ENCODE measurements at places on chromosomes 7 and 10.

DNA sequence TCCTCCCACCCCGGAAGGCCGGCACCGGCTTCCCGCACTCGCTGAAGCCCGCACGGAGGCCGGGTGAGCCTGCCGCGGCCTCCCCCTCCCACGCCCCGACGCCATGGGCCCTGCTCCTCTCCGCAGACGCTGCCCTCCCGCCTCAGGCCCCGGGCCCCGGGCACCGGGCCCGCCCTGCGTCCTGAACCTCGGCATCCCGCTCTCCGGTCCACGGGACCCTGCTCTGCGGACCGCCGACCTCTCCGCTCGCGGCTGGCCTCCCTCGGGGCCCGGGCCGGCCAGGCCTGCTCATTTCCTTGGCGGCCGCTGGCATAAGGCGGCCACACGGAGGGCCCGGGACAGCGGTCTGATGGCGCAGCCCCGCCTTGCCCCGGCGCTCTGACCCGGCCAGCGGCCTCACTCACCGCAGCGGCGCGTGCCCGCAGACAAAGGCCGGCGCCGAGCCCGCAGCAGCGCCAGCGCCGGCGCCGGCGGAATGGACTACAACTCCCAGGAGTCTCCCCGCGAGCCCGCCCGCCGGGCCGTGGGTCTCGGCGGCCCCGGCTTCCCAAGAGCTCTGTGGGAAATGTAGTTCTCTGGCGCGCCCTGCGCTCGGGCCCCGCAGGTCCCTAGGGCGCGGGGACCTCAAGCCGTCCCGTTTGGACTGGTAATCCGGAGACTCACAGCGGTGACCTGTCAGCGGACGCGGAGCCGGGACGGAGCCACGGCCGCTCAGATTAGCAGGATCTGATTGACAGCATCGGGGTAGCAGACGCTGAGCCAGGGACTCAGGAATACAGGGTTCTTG, at the start of gene ZNF32:
Gene ZNF32, minus strand, starts transcription at position 484 of the 787 bp plus-strand sequence. CDS start 2,748 bp downstream, outside the sequence.
- DNase-seq = peak; percentile 83

- no peak for DNase-seq
Measured at GRCh38 chr10:639001-639750, 50.3 kb downstream of the DIP2C start.

GRCh38 chr10:71635251-71635866, 84.2 kb downstream of the C10orf105 start:
- DNase-seq = no peak

DNA sequence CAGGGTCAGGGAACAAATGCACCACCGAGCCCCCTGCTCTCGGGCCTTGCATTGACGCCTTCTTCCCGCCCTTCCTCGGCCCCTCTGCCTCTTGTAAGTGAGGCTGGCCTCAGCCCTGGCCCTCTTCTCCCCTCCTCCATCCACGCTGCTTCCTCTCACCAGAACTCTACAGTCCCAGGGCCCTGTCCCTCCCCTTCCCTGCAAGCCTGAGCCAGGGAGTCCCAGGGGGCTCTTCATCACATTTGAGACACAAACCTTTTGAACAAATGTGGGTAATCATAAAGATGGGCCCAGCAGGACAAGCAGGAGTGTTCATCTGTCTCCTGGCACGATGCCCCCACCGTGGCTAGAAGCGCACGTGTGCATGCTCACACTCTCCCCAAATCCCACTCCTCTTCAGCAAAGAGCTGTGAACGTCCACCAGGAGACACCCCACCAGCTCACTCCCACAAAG, 57.7 kb downstream of the SLIT1 start:
- no peak for DNase-seq

DNA sequence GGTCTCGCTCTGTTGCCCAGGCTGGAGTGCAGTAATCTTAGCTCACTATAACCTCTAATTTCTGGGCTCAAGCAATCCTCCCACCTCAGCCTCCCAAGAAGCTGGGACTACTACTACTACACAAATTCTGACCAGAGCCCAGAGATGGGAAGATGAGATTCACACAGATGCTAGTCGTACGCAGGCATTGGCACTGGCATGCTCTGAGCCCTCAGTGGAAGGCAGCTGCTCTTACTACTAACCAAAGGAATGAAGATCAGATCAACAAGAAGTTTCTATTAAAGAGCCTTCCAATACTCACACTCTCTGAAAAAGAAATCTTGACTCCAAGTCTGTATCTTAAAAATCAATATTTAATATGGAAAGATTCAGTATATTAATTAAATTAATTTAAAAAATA, 10.7 kb downstream of the GDF2 start:
- DNase-seq = no peak

DNA sequence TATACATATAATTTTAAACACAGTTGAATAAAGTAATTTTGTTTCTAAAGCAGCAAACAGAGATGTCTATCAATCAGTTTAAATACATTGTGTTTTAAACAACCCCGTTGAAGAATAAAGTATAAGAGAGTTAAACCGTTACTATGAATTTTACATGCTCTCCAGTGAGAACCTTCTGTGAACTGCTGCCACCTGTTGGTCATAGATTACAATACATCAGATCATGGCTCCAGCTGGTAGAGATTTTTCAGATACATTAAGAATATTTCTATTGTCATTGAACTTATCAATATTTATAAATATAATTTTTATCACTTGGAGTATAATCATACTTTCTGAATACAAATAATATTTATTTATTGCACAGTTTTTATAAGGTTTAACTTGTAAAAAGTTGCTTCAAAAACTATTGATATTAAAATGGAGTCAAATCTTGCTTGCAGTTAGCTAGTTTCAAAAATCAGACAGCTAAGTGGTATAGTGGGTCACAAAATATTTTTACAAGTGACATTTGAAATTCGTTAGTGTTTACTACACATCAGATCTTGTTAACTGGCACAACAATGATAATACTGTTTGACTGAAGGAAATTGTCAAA, 561.2 kb upstream of the PHF14 start:
- DNase-seq = no peak

DNA sequence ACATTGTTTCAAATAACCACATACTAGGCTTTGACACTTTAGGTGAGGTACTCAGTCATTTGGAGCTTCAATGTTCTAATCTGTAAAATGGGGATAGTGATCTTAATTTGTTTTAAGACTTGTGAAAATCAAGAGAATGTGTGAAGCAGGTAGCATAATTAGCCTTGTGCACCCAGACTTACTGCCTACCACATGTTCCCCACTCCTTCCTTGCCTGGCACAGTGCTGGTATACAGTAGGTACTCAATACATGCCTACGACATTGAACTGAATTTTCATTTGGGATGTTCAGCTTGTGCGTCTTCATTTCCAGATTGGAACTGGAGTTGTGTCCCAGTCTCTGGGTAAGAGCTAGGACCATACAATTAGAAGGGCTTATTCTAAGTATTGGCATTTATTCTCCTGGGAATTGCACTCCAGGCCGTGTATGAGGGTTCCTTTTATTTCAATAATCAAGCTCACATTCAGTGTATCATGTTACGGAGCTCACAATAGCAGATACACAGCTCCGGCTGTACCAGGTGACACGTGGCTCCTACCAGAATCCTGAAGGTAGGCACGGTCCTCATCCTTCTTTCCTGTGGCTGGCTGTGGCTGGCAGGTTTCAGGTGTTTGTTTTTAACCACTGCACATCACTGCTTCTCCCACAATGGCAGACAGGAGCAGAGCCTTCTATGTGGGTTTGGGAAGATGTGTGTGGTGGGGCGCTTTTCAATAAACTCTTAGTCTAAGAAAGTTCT, 109.4 kb upstream of the PDCD4 start:
- no peak for DNase-seq

DNA sequence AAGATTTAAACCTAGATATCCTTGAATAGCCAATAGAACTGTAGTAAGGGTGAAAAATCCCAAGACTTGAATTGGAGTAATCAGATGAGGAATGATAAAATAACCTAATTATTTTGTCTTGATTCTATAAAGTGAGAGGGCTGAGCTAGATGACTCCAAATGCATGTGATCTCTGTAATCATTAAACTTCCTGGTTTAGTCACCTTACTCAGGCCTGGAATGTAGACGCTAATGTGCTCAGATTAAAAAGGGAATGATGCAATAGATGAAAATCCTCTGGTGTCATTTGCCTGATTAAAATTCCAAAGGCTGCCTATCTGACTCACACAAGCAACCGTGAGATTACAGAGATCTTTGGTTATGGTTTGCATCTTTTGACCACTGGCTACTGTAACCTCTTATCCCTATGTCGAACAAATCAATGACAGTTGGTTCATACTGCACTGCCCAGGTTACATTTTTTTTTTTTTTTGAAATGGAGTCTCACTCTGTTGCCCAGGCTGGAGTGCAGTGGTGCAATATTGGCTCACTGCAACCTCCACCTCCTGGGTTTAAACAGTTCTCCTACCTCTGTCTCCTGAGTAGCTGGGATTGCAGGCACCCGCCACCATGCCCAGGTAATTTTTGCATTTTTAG, 2.9 kb upstream of the HKDC1 start:
- no peak for DNase-seq

- no peak for DNase-seq
Measured at GRCh38 chr10:31383810-31384588, 65.0 kb downstream of the ZEB1 start.

GRCh38 chr7:75718390-75719031, 20.2 kb downstream of the HIP1 start:
- no peak for DNase-seq

- DNase-seq = no peak
Measured at GRCh38 chr7:43076189-43076605, 36.2 kb upstream of the HECW1 start.
